Activated CD4-positive, alpha-beta T cell treated with anti-CD3 and anti-CD28 coated beads, Interleukin-2, Interleukin-6, amounts not matched to agents 100 ng/mL and 50 ng/mL, durations not matched to agents 16 hours and 8 hours (primary cell): ENCODE measurements at places on chromosomes 3 and 15.

DNA sequence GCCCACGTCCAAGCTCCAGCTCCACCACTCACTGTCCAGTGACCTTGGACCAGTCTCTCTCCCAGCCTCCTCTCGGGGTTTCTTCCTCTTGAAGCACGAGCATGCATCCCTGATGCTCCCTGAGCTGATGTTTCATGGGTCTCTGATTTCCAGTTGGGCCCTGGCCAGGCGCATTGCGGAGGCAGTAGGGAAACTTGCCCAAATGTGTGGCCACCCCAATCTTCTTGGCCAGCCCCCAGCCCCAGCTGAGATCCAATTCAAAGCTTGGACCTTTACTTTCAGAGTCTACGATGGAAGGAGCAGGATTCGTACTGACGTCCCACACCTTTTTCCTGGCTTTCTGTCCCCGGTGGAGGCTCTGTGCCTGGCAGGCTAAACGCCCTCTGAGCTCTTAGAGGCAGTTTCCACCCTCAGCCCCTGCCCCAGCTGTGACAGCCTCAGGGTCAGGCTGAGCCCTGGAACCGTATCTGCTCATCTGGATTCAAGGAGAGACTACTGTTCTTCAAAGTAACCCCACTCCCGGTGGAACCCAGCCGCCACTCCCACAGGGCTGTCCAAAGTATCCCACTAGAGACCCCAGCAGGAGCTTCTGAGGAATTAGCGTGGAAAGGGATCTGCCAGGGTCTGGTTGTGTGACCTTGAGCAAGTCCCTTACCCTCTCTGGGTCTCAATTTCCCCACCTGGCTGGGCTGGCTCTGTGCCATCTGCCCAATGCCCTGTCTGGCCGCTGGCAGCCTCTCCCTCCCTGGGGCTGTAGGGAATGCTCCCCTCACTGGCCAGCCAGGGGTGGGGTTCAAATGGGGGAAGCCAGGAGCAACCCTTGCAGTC lies 37.4 kb downstream of the CPN2 start:
- no peak for DNase-seq

GRCh38 chr15:98727115-98728040 lies 79.0 kb downstream of the IGF1R start:
- no peak for DNase-seq

DNA sequence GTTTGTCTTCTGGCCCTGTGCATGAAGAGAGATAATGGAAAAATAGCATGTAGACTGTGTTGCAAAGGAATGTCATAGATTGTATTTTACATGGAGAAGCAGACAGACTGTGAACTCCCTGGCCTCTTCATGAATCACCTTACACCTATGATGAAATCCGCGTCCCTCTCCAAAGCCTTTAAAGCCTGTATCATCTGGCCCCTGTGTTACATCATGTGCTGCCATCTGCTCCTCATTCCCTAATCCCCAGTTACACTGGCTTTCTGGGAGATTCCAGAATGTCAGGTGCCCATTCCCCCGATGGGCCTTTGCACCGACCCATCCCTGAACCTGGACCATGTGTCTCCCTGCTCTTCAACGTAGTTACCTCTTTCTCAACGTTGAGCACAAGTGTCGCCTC lies 190.8 kb downstream of the ADAMTSL3 start:
- no peak for DNase-seq

DNA sequence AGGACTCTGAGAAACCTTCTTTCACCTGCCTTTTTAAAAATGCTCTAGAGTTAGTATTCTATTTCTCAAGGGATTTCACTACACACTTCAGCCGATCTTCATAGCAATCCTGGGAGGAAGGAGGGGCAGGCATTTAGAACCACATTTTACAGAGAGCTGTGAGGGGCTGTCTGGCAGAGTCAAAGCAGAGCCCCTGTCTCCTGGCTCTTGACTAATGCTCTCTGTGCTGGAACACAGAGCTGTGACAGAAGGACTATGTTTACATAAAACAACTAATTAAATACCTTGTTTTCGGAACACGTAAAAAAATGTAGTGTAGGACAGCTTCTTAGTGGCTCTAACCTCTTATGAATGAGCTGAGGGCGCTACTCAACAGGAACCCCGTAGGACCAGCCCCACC lies 7.6 kb upstream of the SPTBN5 start:
- no peak for DNase-seq

- peak; percentile 69 for DNase-seq
Observed at GRCh38 chr3:50675179-50676030, 678 bp downstream of the DOCK3 start.

- no peak for DNase-seq
Observed at GRCh38 chr15:51075364-51075763, 19.3 kb downstream of the TNFAIP8L3 start.

- no peak for DNase-seq
Observed at GRCh38 chr15:41502795-41503668, 9.4 kb downstream of the ITPKA start.

- DNase-seq = no peak
Observed at GRCh38 chr3:45024542-45025255, 1.4 kb upstream of the CLEC3B start.

DNA sequence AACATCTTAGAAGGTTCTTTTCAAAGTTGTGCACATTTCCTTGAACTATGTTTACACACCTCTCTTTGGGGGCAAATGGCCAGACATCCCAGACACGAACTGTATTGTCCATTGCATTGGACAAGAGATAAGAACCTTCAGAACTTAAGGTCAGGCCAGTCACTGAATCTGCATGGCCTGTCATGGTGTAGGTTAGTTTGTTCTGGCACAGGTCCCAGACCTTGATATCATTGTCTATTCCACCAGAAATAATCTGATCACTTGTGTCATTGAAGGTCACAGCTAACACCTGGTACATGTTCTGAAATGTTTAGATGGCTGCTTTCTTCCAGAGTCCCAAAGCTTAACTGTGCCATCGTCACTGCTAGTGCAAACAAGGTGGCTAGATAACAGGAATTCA lies 55.7 kb downstream of the KCNAB1 start:
- DNase-seq = no peak

DNA sequence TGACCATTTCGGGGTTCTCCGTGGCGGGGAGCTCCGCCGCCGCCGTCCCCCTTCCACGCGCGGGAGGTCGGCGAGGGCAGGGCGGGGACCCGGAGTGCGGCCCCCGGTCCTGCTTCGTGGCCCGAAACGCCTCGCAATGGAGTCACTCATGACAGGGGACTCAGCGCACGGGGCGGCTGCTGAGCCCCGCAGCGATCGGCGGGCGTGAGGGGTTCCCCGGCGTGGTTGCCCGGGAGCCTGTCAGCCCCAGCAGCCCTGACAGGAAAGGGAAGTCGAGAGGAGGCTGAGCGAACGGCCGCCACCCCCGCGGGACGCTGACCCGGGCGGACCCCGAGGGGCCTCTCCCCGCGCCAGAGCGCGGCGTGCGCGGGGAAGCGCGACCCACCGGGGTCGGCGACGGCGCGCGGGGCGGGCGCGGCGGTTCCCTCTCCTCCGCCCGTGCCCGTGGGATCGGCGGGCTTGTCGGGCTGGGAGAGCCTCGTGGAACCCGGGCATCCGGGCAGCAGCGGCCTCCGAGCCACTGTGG lies 564 bp upstream of the PIGZ start:
- DNase-seq = peak; percentile 49

DNA sequence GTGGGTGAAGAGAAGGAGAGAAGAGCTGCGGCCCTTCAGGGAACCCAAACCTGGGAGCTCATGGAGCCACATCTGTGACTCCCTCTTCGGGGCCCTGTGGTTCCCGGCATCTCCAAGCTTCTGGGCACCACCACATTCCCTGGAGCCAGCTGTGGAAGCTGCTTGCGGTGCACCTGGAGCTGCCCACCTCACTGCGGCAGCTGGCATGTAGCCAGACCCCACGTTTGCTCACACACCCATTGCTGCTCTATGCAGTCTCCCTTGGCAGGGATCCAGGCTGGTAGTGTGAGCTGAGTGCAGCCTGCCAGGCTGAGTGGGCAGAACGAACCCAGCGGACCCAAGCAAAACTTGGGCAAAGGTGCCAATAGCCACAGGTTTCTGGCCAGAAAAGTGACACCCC lies 16.8 kb upstream of the PLA2G4E start:
- DNase-seq = no peak

- no peak for DNase-seq
Observed at GRCh38 chr3:129418041-129418973, 10.1 kb downstream of the EFCAB12 start.

DNA sequence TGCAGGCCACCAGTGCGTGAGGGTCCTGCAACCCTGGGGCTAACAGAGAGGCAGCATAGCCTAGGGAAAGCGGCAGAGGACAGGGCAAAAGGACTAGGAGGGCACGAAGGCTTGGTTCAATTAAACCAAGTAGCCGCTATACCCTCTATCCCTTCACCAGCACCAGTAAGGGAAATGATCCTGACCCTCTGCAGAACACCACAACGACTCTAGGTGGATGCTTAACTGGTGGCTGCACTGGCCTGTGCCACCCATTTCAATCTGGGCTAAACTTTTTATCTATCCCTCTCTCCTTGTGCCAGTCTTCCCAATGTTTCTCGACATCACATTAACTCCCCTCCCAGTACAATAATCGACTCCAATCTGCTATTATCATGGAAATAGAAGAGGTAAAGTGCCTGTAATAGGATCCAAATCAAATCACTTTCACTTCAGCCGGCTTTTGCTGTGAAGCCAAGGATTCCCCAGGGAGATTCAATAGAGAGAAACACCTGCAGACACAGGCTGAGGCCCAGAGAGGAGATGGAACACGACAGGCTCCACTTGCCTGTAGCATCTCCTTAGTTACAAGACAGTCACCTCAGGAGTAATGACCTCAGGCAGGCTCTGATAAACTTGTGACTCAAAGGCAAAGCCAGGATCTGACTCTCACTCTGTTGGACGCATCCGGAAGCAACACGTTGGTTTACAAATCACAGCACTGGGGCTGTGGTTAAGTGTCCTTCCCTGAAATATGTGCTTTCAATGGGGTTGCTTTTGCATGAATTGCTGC lies 791.6 kb upstream of the ARRDC4 start:
- DNase-seq = no peak

DNA sequence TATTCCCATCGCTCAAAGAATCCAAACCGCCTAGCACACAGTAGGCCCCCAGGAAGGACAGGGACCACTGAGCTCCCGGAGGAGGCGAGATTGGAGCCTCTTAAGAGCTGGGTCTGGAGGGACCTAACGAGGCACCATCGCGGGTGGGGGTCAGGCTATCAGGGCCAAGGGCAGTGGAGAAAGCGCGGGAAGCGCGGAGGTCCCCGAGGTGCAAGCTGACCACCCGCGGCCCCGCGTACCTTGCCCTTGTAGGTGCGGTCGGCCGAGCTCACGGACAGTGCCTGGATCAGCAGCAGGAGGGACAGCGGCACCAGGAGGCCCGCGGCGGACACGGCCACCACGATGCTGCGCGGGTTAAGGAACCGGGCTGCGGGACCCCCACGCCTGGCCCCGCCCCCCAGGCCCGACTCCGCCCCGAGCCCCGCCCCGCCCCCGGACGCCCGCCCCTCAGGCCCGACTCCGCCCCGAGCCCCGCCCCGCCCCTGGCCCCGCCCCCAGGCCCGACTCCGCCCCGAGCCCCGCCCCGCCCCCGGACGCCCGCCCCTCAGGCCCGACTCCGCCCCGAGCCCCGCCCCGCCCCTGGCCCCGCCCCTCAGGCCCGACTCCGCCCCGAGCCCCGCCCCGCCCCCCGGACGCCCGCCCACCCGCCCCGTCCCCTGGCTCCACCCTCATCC lies 3.9 kb downstream of the ZDHHC19 start:
- DNase-seq = no peak

DNA sequence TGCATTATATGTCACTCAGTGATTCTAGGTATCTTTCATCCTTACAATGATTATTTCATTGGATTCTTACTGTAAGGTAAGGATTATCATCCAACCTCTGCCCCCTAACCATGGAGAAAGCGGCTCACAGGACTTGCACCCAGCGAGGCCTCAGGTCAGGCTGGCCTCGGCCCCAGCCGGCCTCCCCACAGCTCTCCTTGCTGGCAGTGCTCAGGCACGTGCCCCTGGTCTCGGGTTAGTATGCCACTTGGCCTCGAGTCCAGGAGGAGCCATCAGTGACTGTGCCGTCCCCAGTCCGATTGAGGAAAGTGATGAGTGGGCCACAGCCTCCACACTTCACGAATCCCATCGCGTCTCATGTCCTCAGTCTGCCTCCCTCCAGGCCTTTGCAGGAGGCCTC lies 35.7 kb upstream of the GABRG3 start:
- DNase-seq = no peak

DNA sequence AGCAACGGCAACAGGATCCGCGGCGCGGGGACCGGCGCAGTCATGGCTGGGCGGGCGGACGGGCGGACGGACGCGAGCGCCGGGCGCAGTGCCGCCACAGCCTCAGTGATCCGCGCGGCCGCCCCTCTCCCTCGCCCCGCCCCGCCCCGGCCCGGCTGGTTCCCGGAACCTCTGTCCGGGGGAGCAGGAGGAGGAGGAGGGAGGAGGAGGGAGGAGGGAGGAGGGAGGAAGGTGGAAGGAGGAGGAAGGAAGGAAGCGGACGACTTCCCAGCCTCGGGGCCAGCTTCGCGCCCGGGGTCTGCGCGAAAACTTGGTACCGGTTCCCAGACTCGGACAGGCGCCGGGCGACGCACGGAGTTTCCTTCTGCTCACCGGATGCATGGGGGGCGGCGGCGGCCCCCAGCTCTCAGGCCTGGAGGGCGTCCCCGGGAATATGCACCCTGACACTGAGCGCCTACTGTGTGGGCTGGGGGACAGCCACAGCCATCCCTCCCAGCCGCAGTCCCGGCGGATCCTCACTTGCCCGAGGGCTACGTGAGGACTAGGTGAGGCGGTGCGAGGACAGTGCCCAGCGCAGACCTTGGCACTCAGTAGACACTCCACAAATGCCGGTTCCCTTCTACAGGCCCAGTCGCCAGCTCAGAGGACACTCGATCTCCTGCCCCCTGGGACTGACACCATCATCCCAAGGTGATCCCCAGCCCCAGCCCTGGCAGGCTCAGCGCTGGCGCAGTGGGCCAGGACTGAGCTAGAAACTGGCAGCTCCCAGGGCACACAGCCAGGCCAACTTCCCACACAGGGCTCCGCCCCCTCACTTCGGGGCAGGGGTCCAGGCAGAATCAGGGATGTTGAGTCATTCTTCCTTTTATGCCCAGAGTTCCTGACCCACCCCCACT lies at the start of gene SHISA5:
Gene SHISA5 (minus strand): TSS at position 124 of the 896 bp plus-strand sequence. CDS start 80 bp downstream, at position 44.
- peak; percentile 78 for DNase-seq

DNA sequence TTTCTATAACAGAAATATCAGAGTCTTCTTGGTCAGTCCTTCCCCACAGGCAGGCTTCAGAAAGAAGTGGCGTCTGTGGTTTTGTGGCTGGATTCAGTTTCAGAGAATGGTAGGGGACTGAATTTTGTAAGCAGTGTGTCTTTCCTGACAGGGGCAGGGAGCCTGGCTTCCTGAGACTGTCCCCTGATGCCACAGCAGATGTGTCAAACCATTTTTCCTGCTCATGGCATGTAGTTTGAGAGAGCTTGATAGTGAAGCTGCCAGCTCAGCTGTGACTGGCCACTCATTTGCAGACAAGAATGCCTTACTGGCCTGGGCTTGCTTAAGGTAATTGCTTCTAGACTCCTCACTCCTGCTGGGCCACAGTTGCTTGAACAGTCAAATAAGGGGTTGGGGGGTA lies 26.4 kb downstream of the LARS2 start:
- peak; percentile 63 for DNase-seq

- DNase-seq = peak; percentile 62
Observed at GRCh38 chr3:183513046-183513706, 42.3 kb downstream of the KLHL6 start.

GRCh38 chr3:39671116-39671515 lies 138.3 kb upstream of the MYRIP start:
- DNase-seq = no peak

- DNase-seq = no peak
Observed at GRCh38 chr3:193046371-193046770, 128.7 kb upstream of the MB21D2 start.

- no peak for DNase-seq
Observed at GRCh38 chr15:91912336-91912735, 58.8 kb downstream of the SLCO3A1 start.

GRCh38 chr3:28207000-28207733 lies 34.3 kb upstream of the CMC1 start:
- DNase-seq = no peak
